ENCODE measurements at places on chromosomes 2 and 18.
A peak's percentile ranks its signal among the peaks of the same experiment; 100 is the strongest.

DNA sequence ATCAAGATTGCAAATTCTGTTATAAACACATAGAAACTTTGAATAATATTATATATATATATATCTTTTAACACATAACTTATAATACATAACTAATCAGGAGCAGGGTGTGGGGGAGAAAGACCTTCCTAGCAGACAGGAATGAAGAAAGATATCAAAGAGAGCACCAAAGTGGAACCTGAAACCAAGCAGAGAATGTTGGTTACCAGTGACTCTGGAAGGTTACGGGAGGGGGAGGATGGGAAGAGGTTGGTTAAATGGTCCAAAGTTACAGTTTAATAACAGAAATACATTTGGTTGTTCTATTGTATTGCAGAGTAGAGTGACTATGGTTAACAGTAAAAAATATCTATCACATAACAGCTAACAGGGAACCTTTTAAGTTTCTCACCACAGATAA lies 366.7 kb downstream of the LRRTM4 start:
- DNase-seq, result no peak

- peak; percentile 44 for DNase-seq
These were observed 1.4 kb downstream of the PTGR3 start for GRCh38 chr18:75207310-75208154.

- DNase-seq, result no peak
These were observed 227.5 kb downstream of the ANKRD30B start for GRCh38 chr18:14975431-14975830.

- no peak for DNase-seq
These were observed 155.2 kb downstream of the MYO5B start for GRCh38 chr18:50039746-50040145.

DNA sequence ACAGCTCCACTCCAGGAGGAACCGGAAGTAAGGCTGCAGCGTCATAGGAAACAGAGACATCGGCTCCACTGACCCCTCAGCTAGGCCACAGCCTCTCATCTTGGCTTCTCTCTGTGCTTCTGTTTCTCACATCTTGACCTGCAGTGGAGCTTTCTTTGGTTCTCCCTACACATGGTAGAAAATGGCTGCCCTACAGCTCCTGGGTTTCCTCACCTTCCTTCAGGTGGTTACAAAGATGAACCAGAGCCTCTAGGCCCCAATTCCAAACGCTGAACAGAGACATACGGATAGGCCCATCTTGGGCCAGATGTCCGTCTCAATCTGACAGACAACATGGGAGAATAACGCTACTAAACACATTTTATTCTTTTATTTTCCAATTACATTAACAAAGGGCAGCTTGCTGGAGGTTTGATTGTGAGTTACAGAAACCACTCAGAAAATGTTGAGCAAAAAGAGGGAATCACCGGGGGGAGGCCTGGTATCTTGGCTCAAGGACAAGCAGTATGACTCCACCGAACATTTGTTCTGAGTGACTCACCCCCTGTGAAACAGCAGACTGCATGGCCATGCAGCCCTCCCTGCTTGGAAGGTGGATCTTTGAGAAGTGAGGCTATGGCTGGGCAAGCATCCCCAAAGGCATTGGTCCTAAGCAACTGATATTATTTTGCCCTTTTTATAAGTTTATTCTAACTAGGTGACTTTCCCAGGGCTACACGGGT lies 303.5 kb downstream of the CDCA7 start:
- DNase-seq, result peak; percentile 26

GRCh38 chr2:26458365-26459042 lies 19.4 kb downstream of the OTOF start:
- no peak for DNase-seq

DNA sequence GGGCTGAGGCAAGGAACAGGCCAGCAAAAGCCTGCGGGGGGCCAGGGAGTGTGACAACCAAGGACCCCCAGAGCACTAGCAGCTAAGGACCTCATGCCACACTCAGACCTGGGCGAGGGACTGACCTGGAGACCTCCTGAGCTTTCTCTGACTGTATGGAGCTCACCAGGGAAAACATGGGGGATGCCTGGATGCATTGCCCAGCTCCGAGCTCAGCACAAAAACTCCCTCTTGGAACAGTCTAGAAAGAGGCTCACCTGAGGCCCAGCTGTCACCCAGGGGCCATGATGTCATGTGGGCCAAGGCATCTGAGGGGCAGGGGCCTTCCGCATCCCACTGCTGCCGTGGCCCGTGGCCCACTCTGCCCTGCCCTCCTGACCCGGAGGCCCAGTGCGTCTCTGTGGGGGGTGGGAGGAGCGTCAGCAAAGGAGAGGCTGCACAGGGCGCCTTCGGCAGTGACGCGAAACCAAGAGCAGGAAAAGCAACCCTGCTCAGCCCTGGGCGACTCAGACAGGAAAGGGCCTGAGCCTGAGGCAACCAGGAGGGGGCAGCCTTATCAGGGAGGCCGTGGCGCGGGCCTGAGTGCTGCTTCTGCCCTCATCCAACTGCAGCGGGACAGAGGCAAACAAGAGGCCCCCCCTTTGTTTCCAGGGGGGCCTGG lies 57.3 kb upstream of the ALPP start:
- no peak for DNase-seq

DNA sequence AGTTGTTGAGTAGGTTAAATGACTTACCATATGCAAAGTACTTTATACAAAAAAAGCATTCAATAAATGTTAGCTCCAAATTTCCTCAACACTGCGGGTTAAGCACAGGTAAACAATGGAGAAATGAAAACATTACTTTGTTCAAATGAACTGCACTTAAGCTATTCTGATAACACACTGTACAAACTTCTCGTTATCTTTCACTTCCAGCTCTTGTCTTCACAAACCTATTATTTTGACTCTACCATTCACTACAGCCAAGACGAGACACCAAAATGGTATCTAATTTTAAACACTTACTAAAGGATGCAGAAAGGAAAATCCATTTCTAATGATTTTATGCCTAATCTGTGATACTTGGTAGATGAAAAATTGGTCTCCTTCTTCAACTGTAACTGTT lies 43.8 kb downstream of the SLC40A1 start:
- DNase-seq, result no peak

DNA sequence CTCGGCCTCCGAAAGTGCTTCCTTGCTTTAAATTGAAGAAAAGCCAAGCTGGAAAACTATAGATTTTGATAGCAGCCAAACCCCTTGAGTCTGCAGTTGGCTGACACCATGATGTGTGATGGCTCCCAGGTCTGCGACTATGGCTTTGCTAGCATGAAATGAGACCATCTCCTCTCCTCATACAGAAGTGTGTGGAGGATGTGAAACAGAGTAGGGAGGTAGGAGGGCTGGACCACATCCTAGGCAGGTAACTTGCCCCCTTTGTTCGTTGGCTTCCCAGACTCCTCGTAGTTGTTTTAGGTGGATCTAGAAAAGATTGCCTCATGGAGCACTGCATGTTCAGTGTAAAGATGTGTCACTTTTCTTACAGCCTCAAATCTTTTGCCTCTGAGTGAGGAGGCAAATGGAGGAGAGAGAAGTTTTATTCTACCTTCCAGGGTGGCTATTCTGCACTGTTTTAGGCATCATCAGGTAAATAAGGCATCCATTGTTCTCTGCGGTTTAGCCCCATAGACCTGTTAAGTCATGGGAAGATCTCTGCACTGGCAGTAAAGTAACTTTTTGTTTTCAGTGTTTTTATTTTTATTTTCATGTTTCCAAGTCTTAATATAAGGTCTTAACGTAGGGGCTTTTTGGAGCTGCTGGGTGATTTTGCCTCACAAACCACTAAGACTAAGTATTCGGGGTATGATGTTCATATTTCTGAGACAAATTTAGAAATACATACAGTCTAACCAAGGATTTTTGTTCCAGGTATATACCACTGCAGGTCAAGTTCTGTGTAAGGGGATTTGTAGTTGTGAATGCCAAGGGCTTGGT lies 40.1 kb downstream of the MGAT5 start:
- no peak for DNase-seq

DNA sequence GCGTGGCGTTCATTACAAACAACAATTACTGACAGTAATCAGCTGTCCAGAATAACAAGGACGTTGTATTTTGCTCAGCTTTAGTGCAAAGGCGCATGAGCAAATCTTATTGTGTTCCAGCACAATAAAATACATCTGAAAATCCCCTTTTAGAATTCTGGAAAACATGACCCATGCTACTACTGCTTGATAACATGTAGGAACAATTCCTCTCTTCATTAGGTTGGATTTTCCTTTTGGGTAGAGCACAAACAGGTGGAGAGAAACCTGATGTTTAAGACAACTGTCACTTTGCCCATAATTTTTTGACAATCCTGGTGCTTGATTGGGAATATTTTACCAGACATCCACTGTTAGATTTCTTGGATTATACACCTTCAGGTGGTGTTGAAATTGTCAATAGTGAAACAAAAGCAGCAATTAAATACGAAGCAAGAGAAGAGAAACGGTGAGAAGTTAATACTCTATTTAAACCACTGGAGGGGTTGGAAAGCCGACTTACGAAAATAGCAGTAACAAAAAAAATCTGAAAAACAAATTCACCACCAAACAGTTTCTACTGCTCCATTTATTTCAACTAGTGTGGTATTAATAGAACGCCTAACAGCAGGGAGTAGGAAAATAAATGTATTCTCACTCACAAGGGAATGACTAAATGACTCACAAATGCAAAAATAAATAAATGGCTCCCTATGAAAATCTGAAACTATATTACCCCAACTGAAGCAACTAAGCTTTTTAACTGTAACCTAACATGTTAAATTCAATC lies 102.7 kb downstream of the CPO start:
- no peak for DNase-seq

DNA sequence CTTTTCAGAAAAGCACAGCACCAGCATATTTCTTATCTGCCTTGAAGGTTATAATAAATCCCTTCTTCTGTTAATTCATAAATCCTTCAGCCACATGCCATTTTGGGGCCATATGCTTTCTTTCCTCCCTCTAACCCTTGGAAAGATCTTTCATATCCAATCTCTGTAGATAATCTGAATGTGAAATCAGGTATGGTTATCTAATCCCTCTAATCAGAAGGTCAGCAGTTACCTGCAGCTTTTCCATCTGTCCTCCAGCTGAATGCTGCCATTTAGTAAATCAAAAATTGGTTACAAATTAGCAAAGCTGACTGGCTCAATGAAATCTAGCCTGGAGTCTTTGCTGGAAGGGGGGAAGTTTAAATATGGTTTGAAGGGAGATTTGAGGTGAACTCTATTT lies 230.5 kb downstream of the PIK3C3 start:
- no peak for DNase-seq

DNA sequence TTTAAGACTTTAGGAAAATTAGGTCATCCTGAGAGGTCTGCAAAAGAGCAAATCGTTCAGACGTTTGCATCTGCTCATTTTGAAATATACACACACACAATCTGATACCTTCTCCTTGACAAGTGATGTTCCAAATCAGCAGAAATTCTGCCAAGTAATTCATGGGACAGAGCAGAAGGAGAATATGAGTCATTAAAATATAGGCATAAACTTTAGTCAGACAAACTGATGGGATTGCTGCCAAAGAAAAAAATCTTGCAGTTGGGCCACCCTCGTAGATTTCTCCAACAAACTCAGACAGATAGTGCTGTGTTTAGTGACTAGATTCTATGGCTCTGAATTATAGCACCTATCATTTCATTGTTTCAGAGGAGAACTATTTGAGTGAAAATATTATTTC lies 336.3 kb downstream of the NYAP2 start:
- DNase-seq, result no peak

DNA sequence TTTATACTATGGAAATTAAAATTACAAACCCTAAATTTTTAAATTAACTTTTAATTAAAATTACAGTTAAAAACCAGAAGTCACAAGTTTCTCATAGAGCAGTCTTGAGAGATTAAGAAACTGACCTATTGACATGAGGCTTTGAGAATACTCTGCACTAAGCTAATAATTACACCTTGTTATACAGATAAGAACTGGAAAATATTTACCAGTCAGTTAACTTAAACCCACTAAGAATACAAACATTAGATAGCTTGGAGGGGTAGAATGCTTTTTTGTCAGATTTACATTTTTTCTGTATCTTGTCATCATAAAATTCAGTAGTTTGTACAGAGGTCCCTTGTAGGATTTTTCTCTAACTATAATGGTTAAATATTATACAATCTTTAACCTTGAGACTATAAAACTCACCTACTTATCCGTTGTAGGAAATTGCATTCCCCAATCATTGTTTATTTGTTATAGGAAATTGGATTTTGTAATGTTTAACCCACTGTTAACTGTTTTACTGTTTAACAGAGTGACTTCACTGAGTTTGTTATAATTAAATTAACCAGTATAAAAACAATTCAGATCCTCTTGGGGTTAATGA lies 219.7 kb upstream of the PKDCC start:
- DNase-seq, result peak; percentile 65

DNA sequence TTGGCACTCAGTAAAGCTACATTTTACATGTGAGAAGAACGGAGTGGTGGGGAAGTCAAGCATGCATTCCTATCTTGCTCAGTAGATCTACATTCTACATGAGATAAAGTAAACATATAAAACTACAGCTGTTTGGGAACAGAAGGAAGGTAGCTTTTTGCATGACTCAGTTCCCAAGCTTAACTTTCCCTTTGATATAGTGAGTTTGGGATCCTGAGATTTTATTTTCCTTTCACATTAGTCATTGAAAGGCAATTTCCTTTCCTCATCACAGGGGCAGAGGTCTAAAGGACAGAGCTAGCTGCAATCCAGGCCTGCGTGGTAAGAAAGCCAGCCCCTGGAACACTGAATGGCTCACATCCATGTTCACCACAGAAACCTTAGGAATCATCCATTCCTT lies 257.2 kb downstream of the SRBD1 start:
- DNase-seq, result peak; percentile 51

GRCh38 chr2:33314541-33314940 lies 161.9 kb upstream of the RASGRP3 start:
- no peak for DNase-seq

DNA sequence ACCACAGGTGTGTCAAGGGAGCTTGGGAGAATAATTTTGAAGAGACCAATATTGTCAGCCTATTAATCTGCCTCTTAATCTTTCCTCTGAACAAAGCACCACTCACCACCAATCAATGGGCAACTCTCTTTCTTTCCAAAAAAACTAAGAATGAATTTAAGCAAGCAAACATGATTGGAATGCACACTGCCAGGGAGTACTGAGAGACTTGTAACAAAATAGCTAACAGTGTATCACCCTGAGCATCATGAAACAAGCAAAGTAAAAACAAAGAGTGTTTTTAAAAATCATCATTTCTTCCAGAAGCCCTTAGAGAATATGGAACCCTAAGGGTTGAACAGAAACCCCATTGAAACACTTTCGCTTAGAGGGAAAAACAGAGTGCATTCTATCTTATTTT lies 299.7 kb downstream of the DSEL start:
- DNase-seq, result no peak

DNA sequence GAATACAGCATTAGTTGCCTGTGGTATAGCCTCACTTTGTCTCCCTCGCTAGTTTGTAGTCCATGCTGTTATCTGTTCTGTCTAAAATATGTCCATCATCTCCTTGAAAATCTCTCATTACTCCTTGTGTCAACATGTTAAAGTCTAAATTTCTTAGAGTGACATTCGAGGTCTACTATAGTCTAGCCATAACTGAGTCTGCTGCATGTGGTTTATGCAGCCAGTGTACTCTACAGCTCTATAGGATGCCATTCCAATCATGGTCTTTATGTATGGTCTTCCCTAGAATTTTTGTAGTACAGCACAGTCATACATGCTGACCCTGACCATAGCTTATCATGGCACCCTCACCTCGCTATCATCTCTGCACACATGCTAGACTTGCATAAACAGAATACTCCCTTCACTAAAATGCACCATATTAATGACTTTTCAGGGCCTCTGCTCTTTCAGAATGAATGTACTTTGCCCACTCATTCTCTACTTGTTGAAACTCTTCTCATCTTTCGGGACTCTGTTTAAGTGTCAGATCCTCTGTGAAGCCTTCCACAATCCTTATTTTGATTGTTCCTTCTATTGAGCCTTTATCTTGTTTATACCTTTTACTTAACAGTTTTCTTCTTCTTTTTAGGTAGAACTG lies 12.8 kb downstream of the TANK start:
- DNase-seq, result no peak
